ENCODE measurements at places on chromosomes 6 and 20.

GRCh38 chr6:113082745-113083144 lies 735.6 kb downstream of the RFPL4B start:
- no peak for DNase-seq

DNA sequence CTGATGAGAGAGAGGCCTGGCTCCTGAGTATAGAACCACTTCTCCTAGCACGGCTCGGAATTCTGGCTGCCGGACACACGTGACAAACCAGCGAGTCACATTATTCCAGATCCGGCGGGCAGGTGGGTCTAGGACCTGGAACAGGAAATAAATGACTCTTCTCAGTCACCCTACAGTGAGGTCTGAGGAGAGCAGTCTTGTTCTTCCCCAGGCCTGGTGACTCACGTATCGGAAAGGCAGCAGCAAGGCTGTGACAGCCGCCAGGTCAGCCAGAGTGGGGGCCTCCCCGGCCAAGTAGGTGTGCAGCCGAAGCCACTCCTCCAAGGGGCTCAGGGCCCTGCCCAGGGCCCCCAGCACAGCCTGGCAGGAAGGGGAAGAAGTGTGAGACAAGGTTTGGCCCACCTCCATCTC lies 2.8 kb downstream of the VARS1 start:
- no peak for DNase-seq

GRCh38 chr6:88899569-88900316 lies 63.7 kb downstream of the RNGTT start:
- DNase-seq = no peak

DNA sequence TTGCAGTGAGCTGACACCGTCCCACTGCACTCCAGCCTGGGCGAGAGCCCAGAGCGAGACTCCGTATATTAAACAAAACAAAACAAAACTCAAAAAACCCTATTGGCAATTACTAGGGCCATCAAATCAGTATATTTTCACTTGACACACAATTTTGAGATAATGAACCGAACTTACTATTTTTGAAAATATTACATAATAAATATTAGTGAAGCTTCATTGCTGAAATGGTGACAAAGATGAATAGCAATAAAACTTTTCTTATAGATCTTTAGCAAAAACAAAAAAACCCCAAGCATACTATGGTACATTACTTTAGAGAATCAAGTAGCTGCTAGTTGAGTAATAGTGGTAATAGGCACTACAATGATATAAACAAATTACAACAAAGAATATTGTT lies 113.0 kb downstream of the ATG5 start:
- no peak for DNase-seq

DNA sequence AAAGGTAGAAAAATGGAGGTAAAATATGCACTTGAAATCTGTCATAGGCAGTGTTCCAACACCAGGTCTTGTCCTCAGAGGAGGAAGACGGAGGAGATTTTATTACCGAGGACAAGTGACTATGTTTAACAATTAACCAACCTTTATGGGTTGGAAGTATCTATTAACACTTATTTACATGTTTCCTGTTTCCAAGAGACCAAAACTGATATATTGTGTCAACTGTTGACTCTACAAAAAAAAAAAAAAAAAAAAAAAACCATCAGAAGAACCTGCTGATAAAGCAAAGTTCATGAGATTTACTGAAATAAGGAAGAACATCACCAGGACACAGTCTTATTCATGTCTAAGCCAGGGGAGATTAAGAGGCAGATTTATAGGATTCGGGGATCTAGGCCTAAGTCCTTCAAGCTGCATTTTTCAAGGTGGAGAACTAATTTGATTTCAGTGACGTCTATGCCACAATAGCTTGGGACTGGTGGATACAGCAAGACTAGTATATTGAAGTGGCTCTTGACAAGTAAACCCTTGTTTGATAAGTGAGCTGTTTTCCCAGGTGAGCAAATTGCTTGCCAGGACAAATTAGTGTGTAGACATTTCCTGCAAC lies 126.6 kb upstream of the NAA20 start:
- no peak for DNase-seq

GRCh38 chr20:45235995-45236394 lies 14.8 kb downstream of the SEMG2 start:
- DNase-seq = no peak
